ENCODE measurements at places on chromosomes 16 and 17.
A peak's percentile ranks its signal among the peaks of the same experiment; 100 is the strongest.

DNA sequence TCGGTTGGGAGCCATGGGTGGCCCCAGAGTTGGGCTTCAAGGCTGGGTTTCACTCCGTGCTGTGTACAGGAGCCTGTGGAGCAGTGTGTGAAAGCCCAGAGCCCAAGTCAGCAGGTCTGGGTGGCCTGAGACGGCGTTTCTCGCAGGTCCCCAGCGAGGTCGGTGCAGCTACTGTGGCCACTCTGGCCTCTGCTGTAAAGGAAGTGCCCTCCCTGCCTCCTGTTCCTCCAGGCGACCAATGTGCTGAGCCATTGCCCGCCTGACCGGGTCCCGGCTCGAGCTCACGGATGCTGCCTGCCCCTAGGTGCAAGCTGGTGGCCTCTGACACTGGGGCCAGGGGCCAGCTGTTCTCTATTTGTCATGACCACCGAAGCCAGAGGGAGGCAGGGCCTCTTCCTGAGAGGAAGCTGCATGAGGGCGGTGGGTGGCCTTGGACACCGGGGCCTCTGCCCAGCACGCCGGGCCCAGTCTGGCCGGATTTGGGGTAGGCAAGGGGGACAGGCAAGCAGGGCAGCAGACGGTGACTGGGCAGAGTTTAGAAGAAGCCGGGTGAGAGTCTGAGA is 170.9 kb downstream of the IRF8 start:
- DNase-seq, result no peak

DNA sequence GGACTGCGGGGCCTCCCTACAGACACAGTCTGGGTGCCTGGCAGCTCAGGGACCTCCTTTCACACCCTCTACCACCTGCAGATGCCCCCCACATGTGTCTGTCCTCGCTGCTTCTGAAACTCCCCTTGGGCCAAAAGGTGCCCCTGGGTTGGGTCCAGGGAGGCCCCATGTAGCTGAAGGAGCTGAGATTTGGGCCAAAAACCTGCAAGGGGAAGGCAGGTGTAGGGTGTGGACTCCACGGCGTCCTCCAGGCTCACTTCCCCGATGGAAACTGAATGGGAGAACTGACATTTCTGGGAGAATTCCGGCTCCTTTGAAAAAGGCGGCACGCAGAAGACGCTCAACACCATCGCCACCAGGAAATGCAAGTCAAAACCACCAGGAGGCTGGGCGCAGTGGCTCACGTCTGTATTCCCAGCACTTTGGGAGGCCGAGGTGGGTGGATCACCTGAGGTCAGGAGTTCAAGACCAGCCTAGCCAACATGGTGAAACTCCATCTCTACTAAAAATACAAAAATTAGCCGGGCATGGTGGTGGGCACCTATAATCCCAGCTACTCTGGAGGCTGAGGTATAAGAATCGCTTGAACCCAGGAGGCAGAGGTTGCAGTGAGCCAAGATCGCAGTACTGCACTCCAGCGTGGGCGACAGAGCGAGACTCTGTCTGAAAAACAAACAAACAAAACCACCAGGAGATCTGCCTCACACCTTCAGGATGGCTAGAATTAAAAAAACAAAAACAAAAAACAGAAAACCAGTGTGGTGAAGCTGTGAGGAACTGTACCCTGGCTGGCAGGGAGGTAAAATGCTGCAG is 13.2 kb upstream of the BAIAP2 start:
- no peak for DNase-seq

GRCh38 chr17:68053231-68054013 is 17.9 kb downstream of the KPNA2 start:
- peak; percentile 22 for DNase-seq

GRCh38 chr16:72241930-72242329 is 70.0 kb upstream of the PMFBP1 start:
- DNase-seq, result peak; percentile 59

GRCh38 chr17:65297384-65297783 is 160.2 kb downstream of the RGS9 start:
- peak; percentile 14 for DNase-seq

DNA sequence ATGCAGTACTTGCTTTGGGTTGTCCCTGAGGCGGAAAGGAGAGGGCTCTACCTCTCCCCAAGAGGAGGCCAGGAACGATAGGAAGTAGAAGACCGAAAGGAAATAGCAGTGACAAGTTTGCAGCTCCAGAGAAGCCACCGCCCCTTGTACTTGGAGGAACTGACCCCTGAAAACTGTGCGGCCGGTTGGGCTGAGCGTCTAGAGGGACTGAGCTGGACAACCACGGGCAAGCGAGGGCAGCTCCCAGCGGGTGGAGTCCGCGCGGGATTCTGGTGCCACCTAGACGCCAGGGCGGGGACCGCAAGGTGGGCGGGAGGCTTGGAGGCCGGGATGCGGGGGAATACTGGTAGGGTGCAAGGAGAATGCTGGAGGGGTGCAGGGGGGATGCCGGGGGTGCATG is 1.3 kb upstream of the SLC6A4 start:
- peak; percentile 26 for DNase-seq

DNA sequence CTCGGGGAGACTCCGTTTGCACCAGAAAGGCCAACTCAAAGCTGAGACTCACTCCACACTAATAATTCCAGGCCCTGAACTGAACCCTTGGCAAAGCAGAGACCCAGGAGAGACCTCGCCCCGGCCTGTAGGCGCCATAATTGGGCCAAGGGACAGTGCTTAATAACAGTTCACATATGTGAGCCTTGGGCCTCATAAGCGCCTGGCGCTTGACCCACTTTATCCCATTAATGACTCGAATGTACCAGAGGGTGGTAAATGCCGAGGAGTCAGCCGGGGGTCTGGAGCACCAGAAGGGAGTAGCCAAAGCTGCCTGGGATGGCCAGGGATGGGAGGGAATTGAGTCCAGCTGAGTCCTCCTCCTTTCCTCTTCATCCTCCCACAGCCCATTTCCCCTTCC is 24.6 kb downstream of the SLC6A4 start:
- DNase-seq, result no peak

DNA sequence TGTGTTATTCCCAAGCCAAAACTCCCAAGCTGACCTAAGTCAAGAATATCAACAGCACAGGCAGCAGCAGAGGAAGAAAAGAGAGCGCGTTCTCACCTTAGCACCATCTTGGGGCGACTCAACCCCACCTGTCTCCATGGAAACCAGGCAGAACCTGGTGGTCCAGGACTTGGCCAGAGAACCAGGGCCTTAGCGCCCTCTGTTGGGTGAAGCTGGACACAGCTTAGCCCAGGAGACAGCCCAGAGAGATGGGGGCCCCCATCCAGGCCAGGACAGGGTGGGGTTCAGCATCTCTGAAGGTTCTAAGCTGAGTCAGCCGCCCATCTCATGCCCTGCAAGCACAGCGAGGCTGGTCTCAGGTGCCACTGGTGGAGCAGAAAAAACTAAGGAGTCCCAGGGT is 60.1 kb upstream of the TMEM132E start:
- no peak for DNase-seq

DNA sequence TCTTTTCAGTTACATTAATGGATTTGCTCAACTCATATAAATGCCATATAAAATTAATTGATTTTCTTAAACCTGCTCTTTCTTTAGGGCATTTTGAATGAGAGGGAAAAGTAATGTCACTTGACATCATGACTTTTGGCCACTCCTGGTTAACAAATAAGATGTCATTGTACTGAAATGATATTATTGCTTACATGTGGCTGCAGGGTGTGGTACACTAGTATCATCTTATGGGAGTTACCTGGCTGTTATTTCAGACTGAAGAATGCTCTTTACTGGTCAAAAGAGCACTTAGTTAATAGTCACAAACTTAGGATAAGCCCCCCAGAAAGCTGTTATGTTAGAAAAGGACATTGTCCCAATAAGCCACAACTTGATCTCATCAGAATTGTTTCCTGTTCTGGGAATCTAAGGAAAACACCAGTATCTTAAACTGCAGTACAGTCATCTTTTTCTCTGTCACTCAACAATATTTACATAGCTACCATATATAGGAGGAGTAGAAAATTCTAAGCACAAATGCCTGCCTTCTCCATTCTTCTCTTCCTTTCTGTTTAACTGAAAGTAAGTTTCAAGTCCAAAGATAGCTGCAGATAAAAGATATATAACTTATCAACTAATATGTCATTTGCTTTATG is 53.9 kb upstream of the MRC2 start:
- DNase-seq, result peak; percentile 37

GRCh38 chr16:70692130-70692872 is 6.4 kb upstream of the MTSS2 start:
- no peak for DNase-seq

- no peak for DNase-seq
Measured at GRCh38 chr16:85891776-85892166, 7.2 kb upstream of the IRF8 start.

- DNase-seq, result no peak
Measured at GRCh38 chr17:57670769-57671569, 74.1 kb downstream of the CCDC182 start.

DNA sequence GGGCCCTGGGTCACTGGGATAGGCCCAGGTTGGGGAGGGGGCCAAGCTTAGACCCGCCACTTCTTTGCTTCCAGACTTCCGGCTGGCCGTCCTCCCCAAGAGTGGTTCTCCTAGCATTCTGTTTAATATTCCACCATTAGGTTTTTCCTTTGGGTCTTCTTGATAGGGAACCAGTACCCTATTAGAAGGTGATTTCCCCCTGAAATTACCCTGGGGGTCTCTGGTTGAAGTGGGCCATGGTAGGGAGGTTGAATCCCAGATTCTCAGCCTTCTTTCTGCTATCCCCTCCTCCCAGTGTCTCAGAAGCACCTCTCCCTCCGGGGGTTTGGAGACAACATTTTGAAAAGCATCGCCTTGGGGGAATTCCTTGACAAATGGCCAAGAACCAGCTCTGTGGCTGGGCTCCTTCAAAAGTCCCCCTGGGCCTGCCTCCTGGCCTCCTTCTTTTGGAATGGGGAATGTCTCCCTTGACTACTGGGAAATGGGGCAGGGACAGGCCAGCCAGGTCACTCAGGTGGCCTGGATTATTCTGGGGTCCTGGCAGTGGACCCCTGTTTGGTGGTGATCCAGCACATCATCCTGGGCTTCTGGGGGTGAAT is 5.7 kb downstream of the LASP1 start:
- DNase-seq, result no peak

GRCh38 chr17:41503202-41503601 is 2.2 kb downstream of the KRT13 start:
- DNase-seq, result no peak

- DNase-seq, result peak; percentile 50
Measured at GRCh38 chr16:711548-712320, 3.2 kb upstream of the METRN start.

DNA sequence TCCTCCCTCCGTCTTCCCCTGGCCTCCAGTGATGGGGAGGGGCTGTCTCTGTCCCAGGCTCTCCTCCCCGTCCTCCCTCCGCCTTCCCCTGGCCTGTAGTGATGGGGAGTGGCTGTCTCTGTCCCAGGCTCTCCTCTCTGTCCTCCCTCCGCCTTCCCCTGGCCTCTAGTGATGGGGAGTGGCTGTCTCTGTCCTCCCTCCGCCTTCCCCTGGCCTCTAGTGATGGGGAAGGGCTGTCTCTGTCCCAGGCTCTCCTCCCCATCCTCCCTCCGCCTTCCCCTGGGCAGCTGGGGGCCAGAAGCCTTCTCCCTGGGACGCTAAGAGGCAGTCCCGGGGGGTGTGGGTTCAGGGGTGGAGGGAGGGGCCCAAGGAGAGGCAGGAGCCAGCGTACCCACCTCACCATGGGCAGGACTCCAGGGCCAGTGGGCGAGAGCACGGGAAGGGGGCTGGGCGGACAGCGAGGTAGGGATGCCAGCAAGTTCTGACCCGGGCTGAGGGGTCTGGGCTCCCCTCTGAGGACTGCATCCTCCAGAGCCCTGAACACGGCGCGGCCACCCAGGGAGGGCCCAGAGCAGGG is 14.8 kb downstream of the UTS2R start:
- no peak for DNase-seq

- DNase-seq, result no peak
Measured at GRCh38 chr16:60077861-60078260, 1343.7 kb upstream of the GOT2 start.

- DNase-seq, result no peak
Measured at GRCh38 chr17:16877099-16877498, 94.8 kb downstream of the TNFRSF13B start.

DNA sequence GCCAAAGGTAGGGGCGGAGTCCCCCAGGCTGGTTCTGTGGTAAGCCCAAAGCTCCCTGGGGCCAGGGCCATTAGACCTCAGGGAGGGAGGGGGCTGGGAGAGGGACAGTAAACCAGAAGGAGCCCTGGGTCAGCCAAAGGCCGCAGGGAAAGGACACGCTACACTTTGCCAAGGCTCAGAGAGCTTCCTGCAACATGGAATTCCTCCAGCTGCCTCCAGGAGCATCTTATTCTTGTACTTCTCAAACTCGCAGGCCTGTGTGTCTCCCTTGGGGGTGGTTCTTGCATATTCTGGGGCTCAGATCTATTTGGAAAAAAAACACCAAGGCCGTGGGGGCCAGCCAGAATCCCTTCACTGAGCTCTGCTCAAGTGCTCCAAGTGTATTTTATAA is 25.1 kb downstream of the AKAP1 start:
- no peak for DNase-seq

GRCh38 chr17:80671825-80672110 is 127.1 kb downstream of the RPTOR start:
- no peak for DNase-seq

GRCh38 chr16:84392031-84392360 is 23.7 kb downstream of the ATP2C2 start:
- DNase-seq, result no peak

- DNase-seq, result no peak
Measured at GRCh38 chr16:84284154-84284722, 10.4 kb upstream of the WFDC1 start.

DNA sequence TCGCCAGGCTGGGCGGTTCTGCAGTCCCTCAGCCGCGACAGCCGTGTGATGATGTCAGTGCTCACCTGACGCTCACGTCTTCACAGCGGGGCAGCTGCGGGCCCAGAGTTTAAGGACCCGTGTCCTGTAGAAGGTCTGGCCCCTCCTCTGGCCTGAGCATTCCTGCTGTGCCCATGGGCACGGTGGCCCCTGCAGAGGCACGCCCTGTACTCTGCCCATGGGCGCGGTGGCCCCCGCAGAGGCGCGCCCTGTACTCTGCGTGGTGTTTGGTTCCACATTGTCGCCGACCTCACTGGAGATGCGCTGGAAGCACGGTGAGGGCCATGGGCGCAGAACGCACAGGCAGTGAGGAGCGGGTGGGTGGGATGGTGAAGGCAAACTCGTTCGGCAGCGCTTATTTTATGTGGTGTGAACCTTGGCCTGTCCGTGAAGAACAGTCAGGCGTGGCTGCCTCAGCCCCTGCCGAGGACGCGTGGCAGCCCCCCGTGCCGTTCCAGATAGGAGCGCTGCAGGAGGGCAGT is 122.0 kb downstream of the BANP start:
- DNase-seq, result no peak

- peak; percentile 41 for DNase-seq
Measured at GRCh38 chr16:75306099-75306762, 54.8 kb upstream of the BCAR1 start.

GRCh38 chr17:61284174-61284573 is 115.5 kb upstream of the TBX2 start:
- peak; percentile 89 for DNase-seq

- DNase-seq, result peak; percentile 40
Measured at GRCh38 chr17:62592341-62593099, 35.0 kb upstream of the MRC2 start.

Measured in astrocyte of the spinal cord (primary cell).